ENCODE measurements at places on chromosomes 5 and 9.

DNA sequence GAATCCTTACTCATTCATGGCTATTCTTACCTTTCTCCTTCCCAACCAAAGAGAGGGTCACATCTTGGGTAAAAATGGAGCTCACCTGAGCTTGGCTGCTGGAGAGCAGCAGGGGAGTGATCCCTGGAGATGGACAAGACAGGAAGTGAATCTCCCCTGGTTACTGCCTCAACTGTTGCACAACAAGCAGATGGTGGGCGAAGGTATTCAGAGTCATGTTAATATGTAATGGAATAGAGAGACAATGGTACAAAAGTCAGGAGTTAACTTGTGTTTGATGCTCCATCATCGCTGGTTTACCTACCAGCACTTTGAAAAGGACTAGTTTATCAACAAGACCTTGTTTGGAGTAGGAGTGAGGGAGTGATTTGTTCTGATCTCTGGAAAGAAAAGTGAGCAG, 13.0 kb upstream of the PLPP1 start:
- DNase-seq = no peak

DNA sequence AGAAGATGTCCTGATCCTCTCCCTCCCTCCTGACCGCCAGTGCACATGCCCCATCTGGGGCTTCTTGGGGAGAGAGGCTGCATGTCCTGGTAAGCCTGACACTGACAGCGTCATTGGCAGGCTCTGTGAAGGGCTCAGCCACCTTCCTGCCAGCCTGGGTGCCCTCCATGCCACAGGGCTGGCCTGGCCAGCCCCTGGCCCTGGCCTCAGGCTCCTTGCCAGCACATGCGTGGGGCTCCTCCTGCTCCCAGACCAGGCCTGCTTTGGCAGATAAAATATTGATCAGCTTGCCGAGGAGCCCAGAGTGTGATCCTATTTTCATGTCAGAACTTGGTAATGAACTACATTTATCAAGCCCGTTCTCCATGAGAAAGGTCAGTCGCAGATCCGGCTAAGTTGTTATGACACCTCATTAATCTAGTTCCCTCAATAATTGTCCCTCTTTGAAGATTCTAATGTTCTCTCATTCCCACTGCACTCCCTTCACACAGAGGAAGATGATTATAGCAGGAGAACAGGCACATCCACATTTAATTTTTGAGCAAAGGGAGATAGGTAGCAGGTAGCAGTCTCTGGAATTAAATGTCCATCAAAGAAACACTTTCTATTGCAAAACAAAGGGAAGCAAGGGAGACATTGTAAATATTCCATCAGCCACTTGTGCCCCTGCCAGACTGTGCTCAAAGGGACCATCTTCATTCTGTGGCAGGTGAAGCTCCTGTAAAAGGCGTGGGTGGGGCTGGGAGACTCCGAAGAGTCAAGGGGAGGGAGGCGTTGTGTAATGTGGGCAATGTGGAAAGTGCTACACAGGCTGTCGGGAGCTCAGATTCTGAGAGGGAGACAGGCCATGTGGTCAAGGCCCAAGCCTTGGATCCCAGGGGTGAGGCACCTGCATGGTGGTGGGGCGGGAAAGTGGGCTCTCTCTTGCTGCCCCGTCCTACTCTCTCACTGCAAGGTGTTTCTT, 272.0 kb downstream of the HSPA4 start:
- no peak for DNase-seq

DNA sequence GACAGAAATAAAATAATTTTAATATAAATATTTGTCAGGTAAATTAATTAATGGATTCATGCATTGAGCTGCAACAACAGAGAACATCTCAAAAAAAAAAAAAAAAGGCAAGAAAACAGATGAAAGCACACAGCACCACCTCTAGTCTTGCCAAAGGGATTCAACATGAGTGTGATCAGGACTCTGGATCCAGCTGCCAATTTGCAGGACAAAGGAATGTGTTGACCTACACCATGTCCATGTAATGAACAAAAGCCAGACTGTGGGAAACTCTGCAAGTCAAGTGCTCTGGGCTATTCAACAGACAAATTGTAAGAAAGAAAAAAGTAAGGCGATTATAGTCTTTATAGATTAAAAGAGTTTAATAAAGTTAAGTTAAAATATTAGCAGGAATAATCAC, 769.3 kb downstream of the TLR4 start:
- DNase-seq = no peak

- DNase-seq = peak; percentile 3
Measured at GRCh38 chr5:119578937-119579336, 50.4 kb upstream of the FAM170A start.

DNA sequence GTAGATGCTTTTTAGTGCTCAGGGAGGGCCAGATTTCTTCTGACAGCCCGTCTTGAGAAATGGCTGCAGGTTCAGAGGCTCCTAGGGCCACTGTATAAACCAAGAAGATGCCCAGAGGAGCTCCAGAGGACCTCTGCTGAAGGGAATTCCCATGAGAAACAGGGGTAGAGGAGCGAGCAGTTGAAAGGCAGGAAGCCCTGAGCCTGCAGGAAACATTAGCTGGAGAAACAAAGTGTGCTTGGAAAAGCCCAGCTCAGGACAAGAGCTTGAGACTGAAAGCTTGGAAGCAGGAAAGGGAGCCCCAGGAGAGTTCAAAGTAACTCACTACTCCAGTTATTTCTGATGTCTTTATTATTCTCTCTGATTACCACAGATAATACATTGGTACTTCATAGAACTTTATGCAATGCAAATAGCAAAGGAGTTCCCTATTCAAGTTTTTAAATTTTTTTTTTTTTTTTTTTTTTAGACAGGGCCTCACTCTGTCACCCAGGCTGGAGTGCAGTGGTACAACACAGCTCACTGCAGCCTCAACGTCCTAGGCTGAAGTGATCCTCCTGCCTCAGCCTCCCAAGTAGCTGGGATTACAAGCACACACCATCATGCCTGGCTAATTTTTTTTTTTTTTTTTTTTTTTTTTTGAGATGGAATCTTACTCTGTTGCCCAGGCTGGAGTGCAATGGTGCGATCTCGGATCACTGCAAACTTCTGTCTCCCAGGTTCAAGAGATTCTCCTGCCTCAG, 16.5 kb downstream of the HBEGF start:
- DNase-seq = peak; percentile 61

DNA sequence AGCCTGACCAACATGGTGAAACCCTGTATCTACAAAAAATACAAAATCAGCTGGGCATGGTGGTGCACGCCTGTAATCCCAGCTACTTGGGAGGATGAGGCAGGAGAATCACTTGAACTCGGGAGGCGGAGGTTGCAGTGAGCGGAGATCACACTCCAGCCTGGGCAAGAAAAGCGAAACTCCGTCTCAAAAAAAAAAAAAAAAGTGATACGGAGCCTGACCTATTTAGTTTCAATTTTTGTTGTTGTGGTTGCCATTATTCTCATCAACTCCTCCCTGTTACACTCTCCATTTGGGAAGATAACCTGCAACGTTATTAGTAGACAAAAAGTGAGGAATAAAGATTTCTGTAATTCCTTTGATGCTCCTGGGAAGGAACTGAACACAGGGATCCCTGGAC, 1.3 kb downstream of the STOM start:
- DNase-seq = no peak

- DNase-seq = no peak
Measured at GRCh38 chr9:24820196-24820595, 274.5 kb upstream of the IZUMO3 start.

DNA sequence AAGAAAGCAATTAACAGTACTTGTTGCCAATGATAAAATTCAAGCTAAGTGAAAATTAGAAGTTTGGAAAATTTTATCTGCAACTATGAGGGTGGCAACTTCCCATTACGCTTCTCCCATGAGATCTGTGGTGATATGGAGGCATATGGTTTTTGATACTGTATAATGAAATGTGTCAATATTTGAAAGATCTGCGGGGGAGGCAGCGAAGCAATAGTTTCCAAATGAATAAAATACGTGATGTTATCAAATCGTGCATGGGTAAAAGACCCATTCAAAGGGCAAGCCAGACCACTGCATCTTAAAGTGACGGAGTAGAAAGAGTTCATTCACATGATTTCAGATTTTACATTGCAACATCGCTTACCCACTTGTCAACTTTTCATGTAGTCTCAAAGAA, 20.9 kb upstream of the BOD1 start:
- DNase-seq = no peak

- no peak for DNase-seq
Measured at GRCh38 chr5:103364074-103364473, 105.5 kb downstream of the MACIR start.

GRCh38 chr9:93060746-93061259, 2.3 kb downstream of the SUSD3 start:
- DNase-seq = no peak

GRCh38 chr9:33229359-33230114, 10.4 kb upstream of the SPINK4 start:
- no peak for DNase-seq

- no peak for DNase-seq
Measured at GRCh38 chr5:4880304-4880741, 259.8 kb upstream of the ADAMTS16 start.
